ENCODE measurements at places on chromosomes 5 and 9.

- no peak for DNase-seq
Measured at GRCh38 chr9:78971540-78971939, 600.2 kb upstream of the TLE4 start.

GRCh38 chr9:26723486-26723885, 169.1 kb downstream of the CAAP1 start:
- no peak for DNase-seq

- no peak for DNase-seq
Measured at GRCh38 chr9:28270156-28270555, 696.9 kb upstream of the C9orf72 start.

DNA sequence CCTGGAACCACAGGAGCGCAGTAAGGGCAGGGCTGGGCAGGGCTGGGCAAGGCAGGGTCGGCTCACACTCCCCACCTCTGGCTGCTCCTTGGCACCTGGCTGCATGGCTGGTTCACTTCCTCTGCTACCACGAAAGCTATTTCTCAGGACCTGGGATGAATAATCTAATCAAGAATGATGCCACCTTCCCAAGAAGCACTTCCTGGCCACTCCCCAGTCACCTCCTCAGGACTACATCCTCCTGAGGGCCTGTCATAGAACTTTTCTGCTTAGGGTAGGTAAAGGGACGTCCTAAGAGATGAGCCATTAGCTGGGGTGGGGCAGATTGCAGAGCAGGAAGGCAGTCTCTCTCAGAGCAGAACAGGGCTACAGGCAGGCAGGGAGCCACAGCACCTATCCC, 288.2 kb upstream of the MAP3K1 start:
- DNase-seq = peak; percentile 77

- DNase-seq = peak; percentile 45
Measured at GRCh38 chr5:72101828-72102227, 5.4 kb upstream of the MAP1B start.

GRCh38 chr9:99577351-99577750, 244.3 kb upstream of the NR4A3 start:
- no peak for DNase-seq

DNA sequence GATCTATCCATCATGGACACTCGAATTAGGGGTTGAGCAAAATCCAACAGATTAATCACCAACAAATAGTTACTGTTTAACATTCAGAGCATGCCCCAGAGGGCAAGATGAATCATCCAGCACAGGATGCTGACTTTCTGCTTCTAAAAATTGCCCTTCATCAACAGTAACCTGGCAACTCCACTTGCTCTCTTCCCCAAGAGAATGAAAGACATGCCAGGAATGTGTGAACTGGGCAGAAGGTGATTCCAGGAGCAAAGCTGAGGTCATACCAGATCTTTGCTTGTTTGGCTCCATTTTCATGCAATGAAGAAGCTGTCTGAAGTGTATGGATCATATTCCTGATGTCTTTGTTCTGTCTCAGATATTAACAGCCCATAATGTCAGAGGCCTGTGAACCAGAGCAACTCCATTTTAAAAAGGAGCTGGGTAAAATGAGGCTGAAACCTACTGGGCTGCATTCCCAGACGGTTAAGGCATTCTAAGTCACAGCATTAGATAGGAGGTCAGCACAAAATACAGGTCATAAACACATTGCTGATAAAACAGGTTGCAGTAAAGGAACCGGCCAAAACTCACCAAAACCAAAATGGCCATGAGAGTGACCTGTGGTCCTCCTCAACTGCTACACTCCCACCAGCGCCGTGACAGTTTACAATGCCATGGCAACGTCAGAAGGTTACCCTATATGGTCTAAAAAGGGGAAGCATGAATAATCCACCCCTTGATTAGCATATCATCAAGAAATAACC, 2.5 kb upstream of the ZNF367 start:
- peak; percentile 99 for DNase-seq

- peak; percentile 37 for DNase-seq
Measured at GRCh38 chr5:176716320-176716719, 69.0 kb downstream of the TSPAN17 start.

DNA sequence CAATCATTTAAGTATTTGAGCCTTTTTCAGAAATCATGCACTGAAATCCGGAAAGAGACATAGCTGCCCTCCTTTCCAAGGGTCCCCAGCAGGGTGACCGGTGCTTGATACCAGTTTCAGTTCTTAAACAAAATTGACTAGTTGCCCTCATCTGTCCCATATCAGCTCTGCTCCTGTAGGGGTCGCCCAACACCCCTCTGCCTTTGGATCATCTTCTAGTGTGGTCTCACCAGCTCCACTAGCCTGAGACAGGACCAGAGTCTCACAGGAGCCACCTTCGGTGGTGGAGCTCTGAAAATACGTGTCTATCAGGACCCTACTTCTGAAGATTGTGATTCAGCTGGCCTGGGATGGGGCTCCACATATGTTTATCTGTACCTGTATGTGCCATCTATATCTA, 428.2 kb downstream of the ENC1 start:
- DNase-seq = no peak

DNA sequence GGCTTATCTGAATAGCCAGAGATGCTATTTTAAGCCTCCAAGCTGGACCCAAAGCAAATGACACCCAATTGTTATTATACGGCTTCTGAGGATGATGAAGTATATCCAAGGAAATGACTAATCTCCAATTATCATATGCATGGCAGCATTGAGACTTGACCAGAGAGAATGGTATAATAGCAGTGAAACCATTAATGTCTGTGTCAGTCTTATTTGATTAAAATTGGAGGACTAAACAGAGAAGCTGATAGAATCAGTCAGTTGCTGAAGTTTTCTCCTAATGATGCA, 200.5 kb downstream of the EFNA5 start:
- no peak for DNase-seq

- peak; percentile 59 for DNase-seq
Measured at GRCh38 chr5:41094871-41095270, 23.7 kb upstream of the MROH2B start.

GRCh38 chr9:127960410-127961154, 20.2 kb downstream of the EEIG1 start:
- no peak for DNase-seq

DNA sequence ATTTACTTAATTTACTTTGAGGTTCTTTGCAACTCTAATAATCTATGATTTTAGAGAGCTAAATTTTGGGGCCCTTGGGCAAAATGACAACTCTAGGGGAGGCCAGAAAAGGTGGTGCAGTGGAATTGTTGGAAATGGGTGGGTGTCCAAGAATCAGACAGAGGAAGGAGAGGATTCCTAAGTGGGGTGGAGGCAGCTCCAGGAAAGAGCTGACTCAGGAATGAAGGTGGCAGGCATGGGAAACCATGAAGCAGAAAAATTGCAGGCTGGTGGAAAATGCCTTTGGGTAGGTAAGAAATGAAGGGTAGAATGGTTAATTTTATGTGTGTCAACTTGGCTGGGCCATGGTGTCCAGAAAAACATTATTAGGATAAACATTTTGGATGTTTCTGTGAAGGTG, 248.5 kb upstream of the TUT7 start:
- no peak for DNase-seq

GRCh38 chr9:125145425-125145824, 2.1 kb upstream of the SCAI start:
- no peak for DNase-seq

Measured in PC-9 (cell line).